ENCODE measurements at places on chromosomes 13 and 19.

DNA sequence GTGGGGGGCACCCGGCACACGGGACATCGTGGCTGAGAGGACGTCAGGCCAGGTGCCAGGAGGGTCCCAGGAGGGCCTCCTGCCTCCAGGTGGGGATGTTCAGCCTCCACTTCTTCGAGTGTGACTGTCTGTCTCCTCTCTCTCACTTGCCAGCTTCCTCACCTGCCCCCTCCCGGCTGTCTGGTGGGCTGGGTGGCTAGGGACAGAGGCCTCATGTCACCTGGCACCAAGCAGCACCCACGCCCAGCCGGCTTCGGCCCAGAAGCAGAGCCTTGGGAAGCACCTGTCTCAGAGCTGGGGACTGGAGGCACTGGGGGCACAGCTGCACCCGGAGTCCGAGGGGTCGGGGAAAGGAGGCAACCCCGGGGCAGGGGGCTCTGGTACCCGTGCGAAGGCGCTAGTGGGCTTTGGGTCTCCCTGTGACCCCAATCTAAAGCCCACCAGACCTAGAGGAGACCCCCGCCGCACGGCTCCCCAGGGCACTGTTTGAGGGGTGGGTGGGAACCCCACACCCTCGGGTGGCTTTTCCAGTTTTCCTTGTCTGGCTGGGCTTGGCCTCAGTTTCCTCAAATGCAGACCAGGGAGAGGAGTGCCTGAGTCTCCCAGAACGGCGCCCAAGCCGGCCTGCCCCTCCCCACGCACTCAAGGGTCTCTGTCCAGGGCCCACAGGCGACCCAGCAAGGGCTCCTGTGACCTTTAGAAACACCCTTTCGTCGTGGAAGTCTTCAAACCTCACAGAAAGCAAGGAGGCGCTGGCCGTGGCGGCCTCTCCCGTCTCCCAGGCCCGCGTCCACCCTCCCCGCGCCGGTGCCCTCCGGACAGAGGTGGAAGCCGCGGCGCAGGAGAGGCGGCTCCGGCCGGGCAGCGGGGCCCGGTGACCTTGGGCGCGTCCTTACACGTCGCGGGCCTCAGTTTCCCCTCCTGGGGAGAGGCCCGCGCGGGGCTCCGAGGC, 664 bp upstream of the HCN2 start:
- no peak for DNase-seq

DNA sequence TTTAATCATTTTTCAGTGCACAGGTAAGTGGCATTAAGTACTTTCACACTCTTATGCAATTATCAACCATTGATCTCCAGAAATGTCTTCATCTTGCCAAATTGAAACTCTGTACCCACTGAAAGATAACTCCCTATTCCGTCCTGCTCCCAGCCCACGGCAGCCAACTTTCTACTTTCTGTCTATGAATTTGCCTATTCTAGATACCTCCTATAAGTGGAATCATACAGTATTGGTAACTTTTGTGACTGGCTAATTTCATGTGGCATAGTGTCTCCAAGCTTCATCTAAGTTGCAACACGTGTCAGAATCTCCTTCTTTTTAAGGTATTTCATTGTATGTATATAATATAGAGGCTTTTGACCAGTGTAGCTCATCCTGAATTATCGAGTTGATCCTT, 5.7 kb upstream of the CEACAM18 start:
- DNase-seq: no peak

GRCh38 chr13:102907016-102907756, 61.4 kb downstream of the ERCC5 start:
- DNase-seq: no peak

GRCh38 chr13:77696879-77697216, 639 bp upstream of the SLAIN1 start:
- no peak for DNase-seq

- no peak for DNase-seq
These were observed 421.4 kb downstream of the SLITRK6 start for GRCh38 chr13:85377783-85378182.

GRCh38 chr19:39492225-39492624, 6.5 kb upstream of the DLL3 start:
- no peak for DNase-seq

DNA sequence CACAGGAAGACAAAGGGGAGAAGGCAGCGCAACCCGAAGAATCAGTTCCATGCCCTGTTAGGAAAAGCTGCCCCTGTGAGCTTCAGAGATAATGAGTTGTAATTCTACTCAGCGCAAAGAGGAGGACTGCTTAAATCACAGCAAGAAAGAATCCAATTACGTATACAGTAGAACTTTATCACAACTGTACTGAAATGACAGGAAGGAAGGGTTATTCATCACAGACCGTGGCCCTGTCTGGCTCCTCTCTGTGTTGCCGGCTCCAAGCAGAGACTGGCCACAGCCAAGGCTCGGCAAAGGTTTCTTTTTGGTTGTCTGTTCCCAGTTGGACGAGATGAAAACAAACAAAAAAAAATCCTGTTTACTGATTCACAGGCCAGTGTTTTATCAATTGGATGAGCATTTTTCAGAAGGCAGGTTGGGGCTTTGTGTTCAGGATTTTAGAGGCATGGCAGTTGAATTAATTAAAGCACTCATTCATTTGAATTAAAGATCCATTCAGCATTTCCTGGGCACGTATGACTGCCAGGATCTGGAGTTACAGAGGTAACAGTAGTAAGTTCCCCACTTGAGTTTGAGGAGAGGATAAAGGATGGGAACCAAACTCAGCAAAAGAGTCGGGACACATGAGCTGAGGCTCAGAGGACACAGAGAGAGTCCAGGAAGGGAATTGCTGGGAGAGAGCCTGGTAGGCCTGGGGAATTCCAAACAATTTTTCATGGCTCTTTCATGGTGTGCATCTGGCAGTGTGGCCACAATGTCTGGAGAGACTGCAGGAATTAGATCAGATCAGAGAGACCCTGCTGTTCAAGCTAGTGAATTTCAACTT, 341.0 kb downstream of the DNAJC15 start:
- DNase-seq: peak; percentile 23

GRCh38 chr19:6030214-6030507, 52.2 kb upstream of the RANBP3 start:
- peak; percentile 39 for DNase-seq

GRCh38 chr19:41192574-41193429, at the start of gene CYP2S1:
Gene CYP2S1 (plus strand): TSS chr19:41193219. CDS start chr19:41193265, 46 bp downstream.
- DNase-seq: peak; percentile 49

DNA sequence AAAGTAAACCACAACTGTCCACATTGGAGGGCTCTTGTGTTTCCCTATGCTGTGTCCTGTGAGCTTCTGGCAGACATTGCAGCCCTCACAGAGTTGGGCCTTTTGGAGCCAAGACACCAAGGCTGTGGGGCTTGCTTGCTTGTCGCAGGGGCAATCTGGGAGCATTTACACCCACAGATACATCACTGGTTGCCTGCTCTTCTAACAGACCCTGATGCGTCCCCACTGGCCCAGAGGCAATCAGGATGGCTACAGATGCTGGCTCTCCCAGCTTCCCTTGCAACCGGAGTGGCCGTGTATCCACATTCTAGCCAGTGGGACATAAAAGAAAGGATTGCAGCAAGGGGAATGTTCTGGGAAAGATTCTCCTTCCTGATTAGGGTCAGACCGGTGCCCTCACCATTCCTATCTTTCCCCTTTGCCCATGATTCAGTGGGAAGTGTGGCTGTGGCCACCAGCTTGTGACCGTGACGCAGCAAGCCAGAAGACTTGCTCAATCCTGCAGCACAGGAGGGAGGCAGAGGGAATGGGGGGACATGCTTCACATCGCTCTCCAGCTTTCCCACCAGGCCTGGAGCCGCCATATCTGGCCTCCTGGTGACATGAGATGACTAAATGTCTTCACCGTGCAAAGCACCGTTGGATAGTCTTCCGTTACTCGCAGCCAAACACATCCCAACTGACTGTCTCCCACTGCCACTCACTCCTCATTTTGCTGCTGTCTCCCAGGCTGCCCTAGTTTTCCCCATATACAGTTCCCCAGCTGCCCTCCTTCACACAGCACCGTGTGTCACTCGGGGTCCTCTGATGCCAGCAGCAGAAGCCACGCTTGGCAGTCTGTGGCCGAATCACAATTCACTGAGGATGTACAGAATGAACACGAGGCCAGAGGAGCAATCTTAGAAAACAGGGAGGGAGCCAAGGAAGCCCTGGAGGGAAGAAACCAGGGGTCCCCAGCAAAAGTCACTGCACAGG, 151.0 kb downstream of the DPF1 start:
- no peak for DNase-seq

DNA sequence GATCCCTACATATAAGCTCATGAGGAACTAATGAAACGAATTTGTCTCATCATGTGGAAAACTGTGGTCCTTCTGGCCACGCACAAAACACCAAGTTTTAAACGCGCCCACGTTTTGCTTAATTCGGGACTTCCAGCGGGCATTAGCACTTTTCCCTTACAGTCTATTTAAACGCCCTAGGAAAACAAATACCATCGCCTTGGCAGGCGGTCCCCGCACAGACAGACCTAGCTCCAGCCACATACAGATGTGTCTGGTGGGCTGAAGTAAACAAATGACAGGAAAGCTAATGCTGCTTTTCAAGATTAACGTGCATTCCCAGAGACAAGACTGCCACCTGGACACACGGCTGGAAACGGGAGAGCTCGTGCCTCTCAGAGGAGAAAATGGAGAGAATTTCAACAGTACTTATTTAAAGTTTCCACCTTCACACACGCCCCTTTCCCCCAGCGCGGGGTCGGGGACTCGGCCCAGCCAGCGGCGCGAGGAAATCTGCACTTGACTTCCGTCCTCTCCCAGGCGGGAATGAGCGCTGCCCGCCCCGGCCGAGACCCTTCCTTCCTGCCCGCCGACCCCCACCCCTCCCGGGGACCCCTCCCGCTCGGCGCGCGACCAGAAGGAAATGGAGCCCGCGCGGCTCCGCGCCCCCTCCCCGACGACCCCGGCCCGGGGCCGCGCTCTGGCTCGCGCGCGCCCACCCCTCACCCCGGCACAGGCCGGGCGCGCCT, 931 bp downstream of the USP12 start:
- DNase-seq: peak; percentile 41

- no peak for DNase-seq
These were observed 90.6 kb downstream of the KL start for GRCh38 chr13:33106656-33107360.

GRCh38 chr13:86464193-86464592, 665.0 kb upstream of the SLITRK6 start:
- DNase-seq: no peak

DNA sequence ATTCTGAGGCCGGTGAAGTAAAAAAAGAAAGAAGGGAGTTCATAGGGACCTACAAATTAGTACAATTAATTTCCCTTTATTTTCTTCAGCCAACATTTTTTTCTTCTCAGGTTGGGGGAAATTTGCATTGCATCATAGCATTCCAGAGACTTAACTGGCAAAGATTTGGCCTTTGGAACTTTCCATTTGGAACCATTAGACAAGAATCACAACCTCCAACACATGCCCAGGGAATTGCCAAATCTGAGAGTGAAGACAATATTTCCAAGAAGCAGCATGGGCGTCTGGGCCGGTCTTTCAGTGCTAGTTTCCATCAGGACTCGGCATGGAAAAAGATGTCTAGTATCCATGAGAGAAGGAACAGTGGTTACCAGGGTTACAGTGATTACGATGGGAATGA, 6.4 kb upstream of the ERCC5 start:
- DNase-seq: peak; percentile 2

GRCh38 chr19:8146877-8147581, 2.4 kb downstream of the FBN3 start:
- DNase-seq: no peak

DNA sequence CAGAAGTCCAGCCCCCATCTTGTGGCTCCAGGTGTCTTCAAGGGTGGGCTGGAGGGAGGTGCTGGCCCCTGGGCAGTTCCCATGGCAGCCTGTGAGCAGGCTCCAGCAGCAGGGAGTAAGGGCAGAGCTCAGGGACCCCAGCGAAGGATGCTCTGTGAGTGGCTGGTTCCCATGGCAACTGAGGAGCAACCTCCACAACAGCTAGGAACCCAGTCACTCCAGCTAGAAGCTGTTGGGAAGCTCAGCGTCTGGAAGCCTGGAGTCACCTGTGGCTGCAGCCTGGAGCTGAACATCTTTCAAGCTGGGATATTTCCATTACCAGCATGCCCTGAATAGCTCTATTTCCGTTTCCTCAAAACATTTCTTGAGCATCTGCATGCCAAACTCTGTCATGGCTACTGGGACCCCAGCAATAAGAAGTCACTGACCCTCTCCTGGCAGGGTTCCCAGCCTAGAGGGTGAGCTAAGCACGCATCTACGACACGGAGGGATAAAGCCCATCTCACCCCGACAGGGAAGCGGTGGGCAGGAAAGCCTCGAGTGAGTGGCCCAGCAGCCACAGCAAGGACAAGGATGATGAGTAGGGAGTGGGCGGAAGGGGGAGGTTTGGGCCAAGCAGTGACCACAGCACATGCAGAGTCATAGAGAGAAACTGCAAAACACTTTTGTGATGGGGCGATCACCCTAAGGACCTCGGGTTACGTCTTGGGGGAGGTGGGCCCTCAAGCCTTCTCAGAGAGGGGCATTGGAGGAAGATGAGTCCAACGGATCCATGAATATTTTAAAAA, 52.6 kb downstream of the ALOX5AP start:
- DNase-seq: no peak

GRCh38 chr13:71864986-71865873, 1.8 kb downstream of the DACH1 start:
- DNase-seq: peak; percentile 9

DNA sequence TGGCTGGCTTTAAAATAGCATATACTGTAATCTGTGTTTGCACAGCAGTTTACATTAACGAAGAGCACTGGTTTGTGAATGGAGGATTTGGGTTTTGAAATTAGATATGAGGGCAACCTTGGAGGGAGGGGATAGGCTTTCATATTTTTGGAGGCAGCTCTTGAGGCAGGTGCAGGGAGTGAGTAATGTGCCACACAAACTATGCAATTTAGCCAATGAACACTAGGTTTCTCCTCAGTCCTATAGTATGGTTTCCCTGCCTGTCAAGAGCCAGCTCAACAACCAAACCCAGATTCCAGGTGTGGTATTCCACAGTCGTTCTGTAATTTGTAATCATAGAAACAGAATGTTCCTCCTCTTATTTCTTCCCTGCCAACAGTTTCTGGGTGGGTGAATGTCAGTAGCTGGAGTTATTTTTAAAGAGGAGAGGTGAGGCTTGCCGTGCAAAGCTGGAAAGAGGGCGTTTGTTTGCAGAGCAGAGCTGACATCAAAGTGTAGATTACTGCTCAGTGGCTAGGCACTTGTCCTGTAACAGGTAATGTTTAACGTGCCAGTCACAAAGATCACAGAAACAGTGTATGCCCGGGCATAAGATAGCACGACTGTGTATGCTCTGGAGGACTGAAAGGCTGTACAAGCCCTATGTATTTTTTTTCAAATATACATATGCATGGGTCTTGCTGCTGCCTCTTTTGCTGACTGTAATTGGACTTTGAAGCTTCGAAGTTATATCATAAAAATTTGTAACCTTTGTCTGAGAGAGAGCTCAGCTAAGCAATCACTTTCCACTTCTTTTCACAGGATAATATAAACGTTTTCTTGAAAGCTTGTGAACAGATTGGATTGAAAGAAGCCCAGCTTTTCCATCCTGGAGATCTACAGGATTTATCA, 124.2 kb downstream of the LMO7 start:
- peak; percentile 80 for DNase-seq

Data from kidney tubule cell (primary cell).